ENCODE measurements at places on chromosomes 13 and 19.

GRCh38 chr13:42865768-42866102 is 84.4 kb downstream of the FAM216B start:
- DNase-seq: no peak

DNA sequence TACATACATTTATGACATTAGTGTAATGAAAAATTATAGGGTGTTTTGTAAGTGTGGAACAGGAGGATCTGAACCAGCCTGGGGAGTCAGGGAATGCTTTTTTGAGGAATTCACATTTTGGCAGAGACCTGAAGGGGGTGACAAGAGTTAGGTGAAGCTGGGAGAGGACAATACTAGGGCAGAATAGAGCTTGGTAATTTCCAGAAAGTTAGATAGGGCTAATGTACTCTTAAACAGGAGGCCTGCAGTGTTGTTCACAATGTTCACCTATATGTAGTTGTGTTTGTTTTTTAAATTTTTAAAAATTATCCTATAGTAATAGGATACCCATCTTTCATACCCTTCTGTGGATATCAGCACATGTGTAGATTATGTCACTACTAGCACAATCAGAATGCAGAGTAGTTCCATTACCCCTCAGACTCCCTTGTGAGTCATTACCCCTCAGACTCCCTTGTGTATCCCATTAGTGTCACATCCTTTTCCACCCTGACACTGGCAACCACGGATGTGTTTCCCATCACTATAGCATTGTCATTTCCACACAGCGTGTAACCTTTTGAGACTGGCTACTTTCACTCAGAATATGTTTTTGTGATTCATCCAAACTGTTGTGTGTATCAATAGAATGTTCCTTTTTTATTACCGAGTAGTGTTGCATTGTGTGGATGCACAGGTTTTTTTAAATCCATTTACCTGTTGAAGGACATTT is 43.1 kb downstream of the PCCA start:
- DNase-seq: peak; percentile 90

- DNase-seq: no peak
Measured at GRCh38 chr13:57408312-57408711, 223.2 kb upstream of the PCDH17 start.

- DNase-seq: peak; percentile 20
Measured at GRCh38 chr19:28184997-28185396, 1028.0 kb downstream of the UQCRFS1 start.

DNA sequence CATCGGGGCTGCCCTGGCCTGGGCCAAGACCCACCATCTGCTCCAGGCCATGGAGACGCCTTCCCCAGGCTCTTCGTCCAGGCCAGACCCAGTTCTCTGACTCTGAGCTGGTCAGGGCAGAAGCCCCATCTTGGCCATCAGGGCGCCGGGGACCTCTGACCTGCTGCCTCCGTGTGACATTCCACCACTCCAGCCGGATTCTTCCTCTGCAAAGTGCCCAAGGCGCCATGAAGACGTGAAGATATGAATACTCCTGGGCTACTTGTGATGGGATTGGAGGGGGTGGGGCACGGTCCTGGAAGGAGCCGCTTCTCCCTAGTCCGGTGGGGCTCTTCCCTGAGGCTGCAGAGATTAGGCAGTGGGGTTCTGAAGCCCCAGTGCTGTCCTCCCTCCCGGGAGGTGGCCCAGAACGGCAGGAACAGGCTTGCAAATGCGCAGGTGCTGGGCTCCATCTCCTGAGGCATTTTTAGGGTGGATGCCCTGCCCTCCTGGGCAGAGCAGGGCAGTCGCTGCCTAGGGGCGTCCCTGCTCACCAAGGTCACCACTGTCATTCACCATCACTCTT is 26.0 kb upstream of the SLC7A10 start:
- DNase-seq: no peak

DNA sequence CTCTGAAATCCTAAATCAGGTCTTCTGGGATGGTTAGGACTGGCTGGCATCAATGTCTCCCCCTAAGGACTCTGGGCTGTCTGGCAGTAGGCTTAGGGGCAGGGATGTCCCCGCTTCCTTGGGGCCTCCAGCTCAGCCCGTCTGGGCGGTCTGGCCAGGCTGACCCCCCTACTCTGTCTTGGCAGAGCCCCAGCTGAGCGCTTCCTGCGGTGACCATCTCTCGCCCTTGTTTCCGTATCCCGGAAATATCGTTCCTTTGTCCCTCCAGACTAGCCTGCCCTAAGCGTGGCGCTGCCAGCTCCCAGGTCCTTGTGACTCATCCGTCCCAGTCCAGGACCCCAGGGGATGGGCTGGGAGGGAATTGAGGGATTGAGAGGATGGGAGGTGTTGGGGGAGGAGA is 11.3 kb downstream of the GTPBP3 start:
- peak; percentile 77 for DNase-seq

DNA sequence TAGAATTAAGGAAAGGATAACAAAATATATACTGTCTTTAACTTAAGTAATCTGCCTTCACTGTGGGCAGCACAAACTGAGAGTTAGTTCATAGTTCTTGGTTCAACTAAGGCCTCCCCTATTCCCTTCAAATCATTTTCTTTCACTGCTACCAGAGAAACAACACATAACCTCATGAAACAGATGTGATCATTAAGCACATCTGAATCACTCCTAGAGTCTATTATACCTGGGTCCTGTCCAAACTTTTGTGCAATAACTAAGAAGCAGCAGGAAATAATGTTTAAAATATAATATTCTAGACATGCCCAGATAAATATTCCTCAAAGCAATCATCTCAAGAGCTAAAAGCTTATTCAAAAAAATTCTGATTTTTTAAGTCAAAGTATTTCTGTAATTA is 62.9 kb downstream of the ZC3H13 start:
- no peak for DNase-seq

- DNase-seq: no peak
Measured at GRCh38 chr13:34583181-34583580, 358.9 kb upstream of the NBEA start.

DNA sequence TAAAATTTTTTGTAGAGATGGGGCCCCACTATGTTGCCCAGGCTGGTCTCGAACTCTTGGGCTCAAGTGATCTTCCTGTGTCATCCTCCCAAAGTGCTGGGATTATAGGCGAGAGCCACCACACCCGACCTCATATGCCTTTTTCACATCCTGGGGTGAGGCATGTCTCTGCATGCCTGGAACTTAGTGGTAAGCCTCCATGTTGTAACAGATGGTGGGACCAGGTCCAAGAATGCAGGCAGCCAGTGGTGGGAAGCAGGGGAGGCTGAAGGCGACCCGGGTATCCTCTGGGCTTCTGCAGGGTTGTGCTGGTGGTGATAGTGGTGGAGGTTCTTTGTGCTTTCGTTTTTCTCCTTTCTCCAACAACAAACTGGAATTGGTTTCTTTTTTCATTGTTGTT is 30.1 kb upstream of the CCDC124 start:
- DNase-seq: no peak

DNA sequence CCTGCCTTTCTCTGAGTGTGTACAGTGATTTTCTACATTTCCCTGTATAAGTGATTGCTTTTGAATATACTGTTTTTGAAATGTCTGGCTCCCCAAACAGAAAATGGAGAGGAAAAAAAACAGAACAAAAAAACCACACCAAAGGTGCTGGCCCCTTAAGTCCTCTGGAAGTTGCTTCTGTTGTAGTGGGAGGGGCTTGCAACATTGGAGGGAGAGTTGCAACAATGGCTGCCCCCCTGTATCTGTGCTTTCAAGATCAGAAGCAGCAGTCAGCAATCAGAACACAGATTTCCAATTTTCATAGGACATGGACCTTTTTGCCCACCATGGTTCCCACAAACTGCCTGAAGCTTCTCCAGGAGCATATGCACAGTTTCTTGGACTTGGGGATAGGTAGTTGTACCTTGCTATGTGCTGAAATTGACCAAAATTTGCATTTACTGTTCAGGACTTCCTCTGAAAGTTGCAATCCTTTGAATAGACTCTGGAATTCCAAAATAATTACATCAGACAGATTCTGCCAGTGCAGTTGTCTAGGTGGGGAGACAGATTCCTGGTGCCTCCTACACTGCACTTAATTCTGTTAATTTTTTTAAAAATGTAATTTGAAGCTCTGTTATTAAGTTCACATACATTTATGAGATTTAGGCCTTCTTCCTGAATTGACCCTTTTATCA is 13.8 kb downstream of the BIVM start:
- DNase-seq: no peak

GRCh38 chr19:13334801-13335481 is 171.3 kb downstream of the CACNA1A start:
- DNase-seq: no peak

DNA sequence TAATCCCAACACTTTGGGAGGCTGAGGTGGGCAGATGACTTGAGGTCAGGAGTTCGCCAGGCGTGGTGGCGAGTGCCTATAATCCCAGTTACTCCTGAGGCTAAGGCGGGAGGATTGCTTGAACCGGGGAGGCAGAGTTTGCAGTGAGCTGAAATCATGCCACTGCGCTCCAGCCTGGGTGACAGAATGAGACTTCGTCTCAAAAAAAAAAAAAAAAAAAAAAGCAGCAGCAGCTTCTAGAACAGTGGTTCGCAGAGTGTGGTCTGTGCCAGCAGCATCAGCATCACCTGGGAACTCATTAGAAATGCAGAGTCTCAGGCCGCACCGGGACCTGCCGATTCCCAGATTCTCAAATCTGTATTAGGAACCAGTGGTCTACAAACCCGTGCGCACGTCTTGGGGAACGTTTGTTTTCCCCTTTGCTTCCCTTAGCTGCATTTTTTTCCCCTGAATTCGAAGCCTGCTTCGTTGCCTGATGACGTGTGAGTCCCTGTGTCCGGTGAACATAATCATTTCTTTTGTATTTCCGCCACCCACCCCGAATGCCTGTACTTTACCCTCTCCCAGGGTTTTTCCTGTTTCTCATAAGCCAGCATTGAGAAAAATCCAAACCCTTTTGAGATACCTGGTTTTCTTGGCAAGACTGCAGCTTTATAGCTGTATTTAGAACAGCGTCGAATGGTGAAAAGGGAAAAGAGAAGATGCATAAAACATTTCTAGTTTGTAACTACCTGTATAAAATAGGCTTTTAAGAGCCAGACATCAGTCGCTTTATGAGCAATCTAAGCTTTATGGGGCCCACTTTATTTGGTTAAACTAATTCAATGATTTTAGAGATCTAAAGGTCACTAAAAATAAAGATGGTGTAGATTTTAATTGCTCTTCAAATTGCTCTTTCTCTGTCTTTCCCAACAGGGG is 49.8 kb downstream of the BICRA start:
- DNase-seq: no peak

GRCh38 chr19:4053423-4054324 is 13.0 kb downstream of the ZBTB7A start:
- no peak for DNase-seq

GRCh38 chr13:19182536-19182935 is 912 bp upstream of the TUBA3C start:
- no peak for DNase-seq

GRCh38 chr13:65660731-65661130 is 1569.4 kb downstream of the PCDH9 start:
- DNase-seq: no peak

DNA sequence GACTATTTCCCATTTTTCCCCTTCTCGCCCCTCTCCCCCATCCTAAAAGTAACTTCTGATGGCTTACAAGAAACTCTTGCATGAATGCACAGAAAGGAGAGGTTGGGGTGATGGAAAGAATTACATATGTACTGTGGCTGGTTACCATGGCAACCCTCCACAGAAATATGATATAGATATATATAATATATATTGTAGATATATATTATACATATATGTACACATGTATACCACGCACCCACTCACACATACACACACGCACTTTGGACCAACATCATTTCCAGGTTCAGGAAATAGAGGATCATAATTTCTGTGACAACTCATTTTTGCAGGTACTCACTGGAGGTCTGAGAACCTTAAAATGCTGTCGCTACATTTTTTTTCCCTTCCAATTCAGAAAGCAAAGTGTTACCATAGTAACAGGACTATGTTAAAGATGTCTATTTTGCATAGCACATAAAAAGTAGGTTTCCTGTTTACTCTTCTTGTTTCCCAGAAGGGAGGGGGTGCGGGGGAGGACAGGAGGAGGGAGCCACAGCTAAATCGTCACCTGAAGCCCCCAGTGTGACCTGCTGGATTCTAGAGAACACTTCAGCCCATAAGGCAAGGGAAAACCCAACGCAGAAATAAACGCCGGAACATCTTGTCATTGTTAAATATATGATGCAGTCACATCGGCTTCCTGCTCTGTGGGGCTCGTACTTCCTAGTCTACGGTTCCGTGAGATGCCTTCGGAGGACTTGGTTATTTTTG is 44.7 kb downstream of the EFNB2 start:
- DNase-seq: no peak

- no peak for DNase-seq
Measured at GRCh38 chr19:4717191-4717965, 6.3 kb downstream of the DPP9 start.

GRCh38 chr19:4495471-4495870 is 22.8 kb downstream of the PLIN4 start:
- no peak for DNase-seq

DNA sequence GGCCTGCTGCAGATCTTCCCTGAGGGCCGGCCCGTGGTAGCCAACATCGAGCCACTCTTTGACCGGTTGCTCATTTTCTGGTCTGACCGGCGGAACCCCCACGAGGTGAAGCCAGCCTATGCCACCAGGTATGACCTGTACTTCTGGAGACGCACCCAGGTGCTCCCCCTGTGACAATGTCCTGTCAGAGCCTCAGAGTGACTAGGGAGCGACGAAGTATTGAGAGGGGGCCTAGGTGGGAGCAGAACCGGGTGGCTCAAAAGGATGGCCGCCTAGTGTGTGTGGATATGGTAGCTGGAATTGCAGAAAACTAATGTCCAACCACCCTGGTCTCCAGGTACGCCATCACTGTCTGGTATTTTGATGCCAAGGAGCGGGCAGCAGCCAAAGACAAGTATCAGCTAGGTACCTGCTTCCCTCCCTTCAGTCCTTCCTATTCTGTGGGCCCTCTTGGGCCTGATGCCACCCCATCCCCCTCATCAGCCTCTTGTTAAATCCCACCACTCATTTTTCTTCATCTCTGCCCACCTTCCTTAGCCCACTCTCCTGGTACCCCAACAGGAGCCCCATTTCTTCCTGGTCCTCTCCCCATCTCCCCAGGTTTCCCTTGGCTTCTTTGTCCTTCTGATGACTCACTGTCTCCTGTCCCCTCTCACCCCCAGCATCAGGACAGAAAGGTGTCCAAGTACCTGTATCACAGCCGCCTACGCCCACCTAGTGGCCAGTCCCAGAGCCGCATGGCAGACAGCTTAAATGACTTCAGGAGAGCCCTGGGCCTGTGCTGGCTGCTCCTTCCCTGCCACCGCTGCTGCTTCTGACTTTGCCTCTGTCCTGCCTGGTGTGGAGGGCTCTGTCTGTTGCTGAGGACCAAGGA is 8.4 kb downstream of the EGLN2 start:
- no peak for DNase-seq

- peak; percentile 94 for DNase-seq
Measured at GRCh38 chr19:45469945-45470761, 2.4 kb downstream of the FOSB start.

DNA sequence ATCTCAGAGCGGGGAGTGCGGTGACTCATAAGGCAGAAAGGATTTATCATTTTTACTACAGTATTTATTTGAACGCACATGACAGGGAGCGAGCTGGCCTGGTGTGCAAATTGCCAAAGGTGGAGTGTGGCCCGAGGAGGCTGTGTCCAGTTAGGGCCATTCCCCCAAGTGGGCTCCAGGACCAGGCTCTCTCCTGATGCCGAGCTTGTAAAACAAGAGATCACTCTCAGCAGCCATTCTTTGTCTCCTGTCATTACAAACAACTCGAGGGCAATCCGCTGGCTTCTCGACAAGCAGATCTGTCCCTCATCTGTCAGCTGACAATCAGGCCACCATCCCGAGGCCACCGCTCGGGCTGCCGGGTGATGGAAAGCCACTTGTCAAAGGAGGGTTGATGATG is 418.9 kb downstream of the ZNF536 start:
- no peak for DNase-seq

GRCh38 chr13:79228972-79229371 is 177.1 kb downstream of the RBM26 start:
- no peak for DNase-seq

Measured in RCC 7860 (cell line).